ENCODE measurements at places on chromosomes 6 and 20.

- DNase-seq: no peak
Observed at GRCh38 chr20:63574829-63575743, 1.0 kb upstream of the HELZ2 start.

GRCh38 chr20:1232286-1233111 is 6.7 kb downstream of the RAD21L1 start:
- no peak for DNase-seq

DNA sequence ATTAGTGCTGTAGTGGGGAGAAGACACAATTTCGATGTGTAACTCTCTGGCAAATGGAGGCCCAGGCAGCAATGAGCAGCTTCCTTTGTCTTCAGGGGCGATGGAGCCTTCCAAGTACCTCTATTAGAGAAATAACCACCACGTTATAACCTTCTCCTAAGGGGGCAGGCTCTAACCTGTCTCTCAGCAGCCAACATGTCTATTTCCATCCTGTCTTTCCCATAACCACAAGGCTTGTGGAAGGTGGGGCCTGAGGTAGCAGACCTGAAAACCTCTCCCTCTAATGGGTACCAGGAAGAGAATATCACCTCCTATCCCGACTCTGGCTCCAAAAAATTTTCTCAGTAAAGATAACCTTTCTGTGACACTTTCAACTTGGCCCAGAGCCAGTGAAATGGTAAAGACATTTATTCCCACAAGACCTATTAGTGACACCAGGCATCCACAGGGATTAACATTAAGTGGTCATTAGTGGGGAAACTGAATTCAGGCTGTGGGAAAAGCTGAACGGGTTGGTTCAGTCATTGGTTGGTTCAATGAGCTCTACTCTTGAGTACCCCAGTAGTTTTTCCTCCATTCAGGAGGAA is 4.0 kb downstream of the PEX6 start:
- no peak for DNase-seq

- DNase-seq: no peak
Observed at GRCh38 chr6:112636650-112637262, 289.6 kb downstream of the RFPL4B start.

GRCh38 chr6:88519301-88520016 is 353.3 kb upstream of the CNR1 start:
- no peak for DNase-seq

DNA sequence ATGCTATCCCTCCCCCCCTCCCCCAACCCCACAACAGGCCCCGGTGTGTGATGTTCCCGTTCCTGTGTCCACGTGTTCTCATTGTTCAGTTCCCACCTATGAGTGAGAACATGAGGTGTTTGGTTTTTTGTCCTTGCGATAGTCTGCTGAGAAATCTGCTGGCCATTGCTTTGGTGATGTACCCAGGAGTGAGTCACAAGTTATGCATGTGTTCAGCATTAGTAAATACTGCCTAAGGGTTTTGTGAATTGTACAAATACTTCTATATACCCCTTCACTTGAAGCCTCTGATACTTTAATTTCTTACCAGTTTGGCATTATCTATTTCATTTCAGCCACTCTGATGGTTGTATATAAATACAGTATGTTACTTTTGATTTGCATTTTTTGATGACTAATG is 711.3 kb upstream of the GJE1 start:
- DNase-seq: no peak

DNA sequence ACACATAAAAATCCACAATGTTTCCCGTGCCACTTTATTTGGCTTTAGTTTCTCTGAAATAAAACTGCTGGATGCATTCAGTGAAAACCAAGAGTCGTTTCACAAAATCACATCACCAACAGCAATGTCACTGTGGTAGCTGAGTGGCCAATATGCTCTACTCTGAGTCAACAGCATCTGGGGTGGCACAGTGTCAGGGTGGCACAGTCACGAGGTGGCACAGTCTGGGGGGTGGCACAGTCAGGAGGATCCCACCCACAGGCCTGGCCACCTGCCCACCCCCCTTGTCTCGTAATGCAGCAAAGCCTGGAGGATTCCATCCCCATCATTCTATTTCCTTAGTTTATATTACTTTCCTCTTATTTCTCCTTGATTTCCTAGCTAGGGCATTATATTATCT is 87.0 kb downstream of the ANKRD60 start:
- DNase-seq: no peak

DNA sequence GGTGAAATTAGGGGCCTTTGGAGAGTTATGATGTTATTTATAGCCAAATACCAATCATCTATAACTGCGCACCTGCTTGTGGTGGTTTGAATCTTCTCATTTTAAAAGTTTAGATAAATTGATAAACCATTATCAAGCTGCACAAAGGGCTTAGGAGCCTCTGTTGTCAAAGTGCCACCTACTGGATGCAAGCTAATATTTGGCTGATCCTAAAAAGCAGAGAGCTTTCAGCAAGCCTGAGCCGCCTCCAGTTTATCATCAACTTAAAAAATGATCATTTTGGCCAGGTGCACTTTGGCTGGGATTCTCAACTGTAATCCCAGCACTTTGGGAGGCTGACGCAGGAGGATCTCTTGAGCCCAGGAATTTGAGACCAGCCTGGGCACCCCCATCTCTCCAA is 58.5 kb upstream of the ATXN1 start:
- no peak for DNase-seq

GRCh38 chr6:2450546-2450945 is 205.1 kb upstream of the GMDS start:
- peak; percentile 96 for DNase-seq

DNA sequence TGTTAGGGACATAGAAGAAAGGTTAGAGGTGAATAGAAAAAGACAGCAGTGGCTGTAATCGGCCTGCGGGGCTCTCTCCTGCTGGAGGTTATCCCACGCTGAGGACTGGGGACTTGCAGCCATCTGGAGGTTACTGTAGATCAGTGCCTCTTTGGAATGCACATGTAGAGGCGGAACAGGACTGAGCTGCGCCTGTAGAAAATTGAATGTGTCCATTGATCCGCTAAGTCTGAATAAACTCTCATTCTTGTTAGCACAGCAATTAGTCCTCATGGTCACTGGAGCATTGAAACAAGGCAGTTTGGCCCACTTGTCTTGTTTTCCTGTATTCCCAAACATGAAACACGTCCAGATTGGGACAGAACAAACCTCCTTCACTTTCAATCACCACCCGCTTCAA is 46.3 kb upstream of the F13A1 start:
- peak; percentile 18 for DNase-seq

- DNase-seq: no peak
Observed at GRCh38 chr6:3540253-3540820, 83.5 kb upstream of the SLC22A23 start.

GRCh38 chr6:25883991-25884390 is 9.9 kb upstream of the SLC17A3 start:
- DNase-seq: no peak

GRCh38 chr20:56690531-56691175 is 61.5 kb downstream of the TFAP2C start:
- no peak for DNase-seq

GRCh38 chr6:165769401-165769800 is 106.4 kb upstream of the PDE10A start:
- DNase-seq: no peak

DNA sequence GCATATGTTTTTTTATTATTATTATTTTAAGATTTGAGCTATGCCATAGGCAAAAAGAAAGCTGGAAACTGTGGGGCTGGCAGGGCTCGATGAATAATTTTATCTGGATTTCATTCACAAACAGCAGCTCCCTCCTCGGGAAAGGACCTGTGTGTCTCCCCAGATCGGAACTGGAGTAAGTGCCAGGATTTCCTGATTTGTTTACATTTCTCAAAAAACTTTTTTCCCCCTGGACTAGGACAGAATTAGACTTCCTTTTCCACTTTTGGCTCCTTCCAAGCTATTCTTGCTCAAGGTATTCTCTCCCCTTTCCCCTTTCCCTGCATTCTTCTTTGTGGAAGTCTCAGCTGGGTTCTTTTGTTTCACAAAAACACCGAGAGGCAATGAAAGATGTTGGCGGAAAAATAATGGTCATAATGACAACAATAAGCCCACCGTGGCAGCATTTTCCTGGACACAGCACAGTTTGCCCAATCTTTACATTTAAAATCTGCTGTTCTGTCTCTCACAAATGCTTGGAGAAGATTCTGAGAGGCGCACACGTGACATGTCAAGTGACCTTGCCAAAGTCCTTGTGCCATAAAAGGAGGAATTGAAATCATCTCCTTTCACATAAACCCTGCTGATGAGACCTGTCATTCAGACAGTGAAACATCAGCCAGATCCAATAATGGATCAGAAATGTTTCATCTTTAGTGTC is 85.8 kb upstream of the PREP start:
- no peak for DNase-seq

DNA sequence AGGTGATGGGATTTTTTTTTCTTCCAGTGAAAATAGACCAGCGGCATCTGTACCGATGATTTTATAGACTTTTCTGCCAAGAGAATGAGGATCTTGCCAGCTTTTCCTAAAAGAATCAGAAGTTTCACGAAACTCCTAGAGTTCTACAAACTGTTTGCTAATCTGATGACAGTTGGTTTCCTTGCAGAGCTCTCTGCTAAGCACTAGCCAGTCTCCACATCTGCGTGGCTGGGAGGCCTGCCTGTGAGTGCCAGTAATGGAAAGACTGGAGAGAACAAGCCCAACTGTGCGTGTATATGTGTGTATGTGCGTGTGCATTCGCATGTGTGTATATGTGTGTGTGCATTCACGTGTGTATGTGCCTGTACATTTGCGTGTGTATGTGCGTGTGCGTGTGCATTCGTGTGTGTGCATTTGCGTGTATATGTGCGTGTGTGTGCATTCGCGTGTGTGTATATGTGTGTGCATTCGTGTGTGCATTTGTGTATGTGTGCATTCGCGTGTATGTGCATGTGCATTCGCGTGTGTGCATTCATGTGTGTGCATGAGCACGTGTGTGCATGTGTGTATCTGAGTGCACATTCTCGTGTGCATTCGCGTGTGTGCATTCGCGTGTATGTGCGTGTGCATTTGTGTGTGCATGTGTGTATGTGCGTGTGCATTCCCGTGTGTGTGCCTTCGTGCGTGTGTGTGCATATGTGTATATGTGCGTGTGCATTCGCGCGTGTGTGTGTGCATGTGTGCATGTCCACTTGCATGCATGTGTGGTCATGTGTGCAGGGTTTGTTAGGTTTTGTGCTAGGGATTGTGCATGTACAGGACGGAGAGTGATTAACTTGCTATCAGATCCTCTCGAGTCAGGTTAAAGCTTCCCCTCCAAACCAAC is 379.4 kb downstream of the TAF4 start:
- no peak for DNase-seq

GRCh38 chr6:31907158-31907813 is 5.4 kb upstream of the ZBTB12 start:
- DNase-seq: no peak

DNA sequence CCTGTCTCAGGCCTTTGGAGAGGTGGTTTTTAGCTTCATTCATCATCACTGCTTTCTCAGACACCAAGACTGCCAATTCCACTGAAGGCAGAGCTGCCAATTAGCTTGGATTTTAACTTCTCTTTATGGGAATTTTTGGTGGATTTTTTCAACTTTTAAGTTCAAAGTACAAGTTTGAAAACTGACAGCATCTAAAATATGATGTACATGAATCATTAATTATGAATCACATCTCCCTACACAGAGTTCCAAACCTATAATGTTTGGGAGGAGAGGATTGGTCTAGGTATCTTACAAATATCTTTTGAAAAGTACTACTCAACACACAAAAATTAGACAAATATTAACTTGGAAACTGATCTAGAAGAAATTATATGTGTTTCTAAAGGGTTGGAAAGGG is 25.5 kb downstream of the CNKSR3 start:
- DNase-seq: no peak

- no peak for DNase-seq
Observed at GRCh38 chr6:37260040-37260439, 2.1 kb upstream of the TMEM217 start.

GRCh38 chr6:358847-359246 is 32.7 kb upstream of the IRF4 start:
- no peak for DNase-seq

- no peak for DNase-seq
Observed at GRCh38 chr6:38114976-38115625, 295.6 kb downstream of the ZFAND3 start.

DNA sequence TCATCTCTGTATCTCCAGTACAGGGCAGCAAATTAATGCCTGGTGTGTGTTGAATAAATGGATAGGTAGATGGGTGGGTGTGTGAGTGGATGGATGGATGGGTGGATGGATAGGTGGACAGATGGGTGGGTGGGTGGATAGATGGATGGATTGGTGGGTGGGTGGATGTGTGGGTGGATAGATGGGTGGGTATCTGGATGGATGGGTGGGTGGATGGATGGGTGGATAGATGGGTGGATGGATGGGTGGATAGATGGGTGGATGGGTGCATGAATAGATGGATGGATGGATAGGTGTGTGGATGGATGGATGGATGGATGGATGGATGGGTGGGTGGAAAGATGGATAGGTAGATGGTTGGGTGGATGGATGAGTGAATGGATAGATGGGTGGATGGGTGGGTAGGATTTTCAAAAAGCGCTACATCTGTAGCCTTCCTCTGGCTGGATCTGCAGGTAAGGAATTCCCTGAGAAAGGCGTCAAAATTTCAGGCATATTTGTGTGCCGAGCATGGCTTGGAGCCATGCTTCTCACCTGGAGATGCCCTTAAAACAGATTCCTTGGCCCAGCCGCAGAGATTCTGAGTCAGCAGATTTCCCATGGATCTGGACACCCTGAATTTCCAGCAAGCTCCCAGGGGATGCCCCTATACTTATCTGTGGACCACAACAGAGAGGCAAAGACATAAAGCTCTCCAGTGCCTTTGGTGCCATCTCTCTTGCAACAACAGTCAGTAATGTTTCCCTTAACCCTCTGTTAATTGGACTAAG is 177.6 kb downstream of the CDH4 start:
- DNase-seq: no peak

DNA sequence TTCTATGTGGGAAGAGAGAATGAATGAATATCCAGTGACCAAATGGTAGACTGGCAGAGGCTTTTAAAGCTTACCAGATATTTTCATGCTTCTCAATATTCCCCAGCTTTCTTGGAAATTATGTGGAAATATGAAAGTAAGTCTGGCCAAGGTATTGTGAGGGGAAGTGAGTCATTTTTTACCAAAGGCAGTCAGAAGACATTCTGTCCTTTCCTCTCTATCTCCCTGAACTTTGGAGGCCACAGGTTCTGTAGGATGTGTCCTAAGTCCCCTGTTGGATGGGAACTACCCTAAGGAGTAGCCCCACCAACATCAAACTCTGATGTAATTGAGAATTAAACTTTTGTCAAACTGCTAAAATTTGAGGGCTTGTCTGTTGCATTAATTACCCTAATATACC is 593.8 kb upstream of the NRSN1 start:
- no peak for DNase-seq

Data from NCI-H1105 treated with DMSO at 0.1 percent for 48 hours (cell line).